Nephron progenitor cell (in vitro differentiated cells): ENCODE measurements at places on chromosomes 5 and 9.

DNA sequence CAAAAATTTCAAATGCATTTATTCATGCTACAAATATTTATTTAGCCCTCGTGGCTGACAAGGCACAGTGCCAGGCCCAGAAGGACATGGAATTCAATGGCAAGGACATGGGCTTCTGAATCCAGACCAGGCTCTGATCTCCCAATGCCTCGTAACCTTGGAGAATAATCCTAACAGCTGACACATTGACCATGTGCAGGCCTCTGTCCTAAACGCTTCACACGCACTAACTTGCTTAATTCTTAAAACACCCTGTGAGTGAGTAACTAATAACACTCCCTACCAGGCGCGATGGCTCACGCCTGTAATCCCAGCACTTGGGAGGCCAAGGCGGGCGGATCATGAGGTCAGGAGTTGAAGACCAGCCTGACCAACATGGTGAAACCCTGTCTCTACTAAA is 33.2 kb downstream of the MYO10 start:
- no peak for DNase-seq

DNA sequence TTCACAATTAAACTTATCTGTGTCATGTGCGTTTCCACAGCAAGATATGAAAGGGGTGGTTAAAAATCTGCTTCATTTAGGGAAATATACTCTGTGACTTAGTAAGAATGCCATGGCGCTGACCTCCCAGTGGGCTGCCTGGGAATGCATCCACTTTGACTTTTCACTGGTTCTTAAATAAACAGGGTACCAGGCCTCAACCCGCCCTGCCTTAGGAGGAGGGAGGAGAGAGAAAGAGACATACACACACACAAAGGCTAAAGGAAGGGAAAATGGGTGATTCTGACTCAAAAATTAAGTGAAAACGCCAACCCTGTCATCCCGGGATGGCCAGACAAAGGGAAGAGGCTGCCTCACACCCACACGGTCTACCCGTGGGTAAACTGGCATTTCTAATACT is 122.1 kb downstream of the EBF1 start:
- DNase-seq: no peak

GRCh38 chr5:17256839-17257238 is 39.4 kb downstream of the BASP1 start:
- DNase-seq: no peak

GRCh38 chr5:150044329-150044681 is 42.0 kb downstream of the CSF1R start:
- no peak for DNase-seq

DNA sequence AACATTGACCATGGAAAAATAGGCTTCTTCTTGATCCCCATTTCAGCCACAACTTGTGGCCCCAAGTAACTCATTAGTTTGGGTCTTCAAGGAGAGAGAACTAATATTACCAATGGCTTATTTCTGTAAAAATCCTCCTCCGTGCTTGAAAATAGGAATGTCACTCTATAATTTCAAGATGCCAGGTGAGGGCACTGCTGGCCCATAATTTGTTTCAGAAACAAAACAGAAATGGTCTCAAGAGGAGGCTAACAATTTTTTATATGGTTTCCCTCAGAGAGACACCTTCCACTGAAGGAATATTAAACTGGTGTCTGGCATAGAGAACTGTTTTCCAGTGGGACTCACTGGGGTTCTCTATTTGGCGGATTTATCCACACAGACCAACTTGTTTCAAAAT is 437.0 kb upstream of the TRPC7 start:
- no peak for DNase-seq
